ENCODE measurements at places on chromosomes 2 and 18.

DNA sequence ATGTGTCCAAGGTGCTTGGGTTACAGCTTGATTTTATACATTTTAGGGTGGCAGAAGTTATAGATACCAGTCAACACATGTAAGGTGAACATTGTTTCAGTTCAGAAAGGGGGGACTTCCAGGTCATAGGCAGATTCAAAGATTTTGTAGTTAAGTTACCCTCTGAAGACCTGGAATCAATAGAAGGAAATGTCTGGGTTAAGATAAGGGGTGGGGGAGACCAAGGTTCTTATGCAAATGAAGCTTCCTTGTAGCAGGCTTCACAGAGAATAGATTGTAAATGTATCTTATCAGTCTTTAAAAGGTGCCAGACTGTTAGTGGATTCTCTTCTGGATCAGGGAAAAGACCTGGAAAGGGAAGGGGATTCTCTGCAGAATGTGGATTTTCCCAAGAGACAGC, 42.4 kb downstream of the BMPR2 start:
- no peak for DNase-seq

DNA sequence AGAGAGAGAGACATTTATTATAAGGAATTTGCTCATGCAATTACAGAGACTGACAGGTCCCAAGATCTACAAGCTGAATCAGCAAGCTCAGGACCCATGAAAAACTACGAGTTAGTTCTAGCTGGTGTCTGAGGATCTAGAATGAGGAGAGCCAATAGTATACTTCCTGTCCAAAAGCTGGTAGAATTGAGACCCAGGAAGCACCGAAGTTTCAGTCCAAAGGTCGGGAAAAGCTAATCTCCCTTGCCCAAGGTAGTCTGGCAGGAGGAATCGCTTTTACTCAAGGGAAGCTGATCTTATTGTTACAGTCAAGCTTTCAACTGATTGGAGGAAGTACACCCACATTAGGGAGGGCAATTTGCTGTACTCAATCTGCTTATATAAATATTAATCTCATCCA, 389.6 kb downstream of the ADCYAP1 start:
- DNase-seq, result no peak

GRCh38 chr2:10308866-10309265, 6.2 kb downstream of the HPCAL1 start:
- DNase-seq, result no peak

GRCh38 chr18:59357928-59358327, 1.1 kb downstream of the LMAN1 start:
- DNase-seq, result no peak

DNA sequence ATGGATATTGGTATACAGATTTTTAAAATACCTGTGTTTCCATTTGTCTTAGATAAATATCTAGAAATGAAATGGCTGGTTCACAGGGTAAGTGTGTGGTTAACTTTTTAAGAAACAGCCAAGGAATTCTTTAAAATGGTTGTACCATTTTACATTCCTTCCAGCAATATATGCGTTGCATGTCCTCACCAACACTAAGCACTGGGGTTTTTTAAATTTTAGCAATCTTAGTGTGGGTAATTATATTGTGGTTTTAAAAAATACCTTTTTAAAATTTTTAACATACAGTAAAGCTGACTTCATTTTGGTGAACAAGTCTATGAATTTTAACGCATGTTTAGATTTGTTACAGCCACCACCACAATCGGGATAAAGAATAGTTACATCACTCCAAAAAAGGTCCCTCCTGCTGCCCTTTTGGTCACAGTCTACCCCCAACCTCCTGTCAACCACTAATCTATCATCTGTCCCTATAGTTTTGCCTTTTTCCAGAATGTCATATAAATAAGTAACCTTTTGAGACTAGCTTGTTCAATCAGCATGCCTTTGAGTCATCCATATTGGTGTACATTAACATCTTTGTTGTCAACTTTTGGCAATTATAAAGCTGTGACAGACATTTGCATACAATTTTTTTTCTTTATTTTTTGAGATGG, 128.1 kb upstream of the MSTN start:
- DNase-seq, result no peak

DNA sequence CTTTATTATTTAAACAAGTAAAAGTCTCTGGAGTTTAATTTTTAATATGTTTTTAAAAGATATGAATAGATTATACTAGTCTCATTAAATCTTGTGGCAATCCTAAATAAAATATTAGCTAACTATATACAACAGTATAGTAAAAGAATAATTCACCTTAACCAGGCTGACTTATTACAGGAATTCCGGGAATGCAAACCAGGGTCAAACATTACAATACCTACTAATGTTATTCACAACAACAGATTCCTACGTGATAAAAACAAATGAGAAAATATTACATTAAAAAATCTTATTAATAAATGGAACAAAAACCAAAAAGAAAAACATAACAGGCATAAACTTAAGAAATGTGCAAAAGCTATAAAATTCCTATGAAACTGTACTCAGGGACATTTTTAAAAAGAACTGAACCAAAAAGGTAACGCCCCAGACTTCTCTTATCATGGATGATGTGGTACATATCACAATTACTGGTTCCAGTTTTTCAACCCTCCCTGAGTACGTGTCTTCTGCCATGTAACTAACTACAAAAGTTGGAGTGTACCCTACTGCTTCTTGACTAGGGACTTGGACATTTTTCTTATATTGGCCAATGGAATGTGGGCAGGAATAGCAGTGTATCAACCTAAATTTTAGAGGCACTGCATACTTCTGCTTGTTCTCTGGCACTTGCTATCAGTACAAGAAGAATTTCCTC, 20.2 kb downstream of the TTC21B start:
- DNase-seq, result no peak

DNA sequence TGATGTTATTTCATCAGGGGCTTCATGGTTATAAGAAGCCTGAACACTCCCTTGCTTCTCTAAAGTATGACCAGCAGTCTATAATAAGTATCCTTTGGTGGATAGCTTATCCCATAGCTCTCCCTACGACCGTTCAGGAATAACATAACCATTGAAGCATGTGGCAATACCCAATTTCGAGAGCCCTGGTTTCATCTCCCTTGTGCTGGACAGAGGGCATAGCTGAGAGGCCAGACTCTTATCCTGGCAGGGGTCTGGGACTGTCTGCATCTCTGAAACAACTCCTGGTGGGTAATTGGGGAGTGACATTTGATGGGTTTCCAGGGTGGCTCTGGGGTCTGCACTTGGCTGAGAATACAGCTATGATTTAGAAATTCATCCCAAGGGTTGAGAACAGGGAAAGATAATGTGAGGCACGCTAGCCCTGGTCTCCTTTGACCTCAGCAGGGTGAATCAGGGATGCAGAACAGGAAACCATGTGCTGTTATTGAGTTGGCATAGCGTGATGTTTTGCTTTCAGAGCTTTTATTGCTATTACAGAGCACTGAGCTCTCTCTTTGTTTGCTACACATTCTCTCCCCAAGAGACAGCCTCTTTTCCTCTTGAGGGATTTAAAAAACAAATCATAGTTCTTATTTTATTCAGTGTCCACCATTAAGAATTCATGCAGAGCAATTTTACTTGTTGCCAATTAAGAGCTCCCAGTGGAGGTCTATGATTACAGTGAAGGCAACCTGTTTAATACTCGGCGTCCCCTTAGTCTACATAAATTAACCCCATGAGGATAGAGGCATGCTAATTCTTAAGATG, 274.5 kb downstream of the NCKAP5 start:
- DNase-seq, result no peak

DNA sequence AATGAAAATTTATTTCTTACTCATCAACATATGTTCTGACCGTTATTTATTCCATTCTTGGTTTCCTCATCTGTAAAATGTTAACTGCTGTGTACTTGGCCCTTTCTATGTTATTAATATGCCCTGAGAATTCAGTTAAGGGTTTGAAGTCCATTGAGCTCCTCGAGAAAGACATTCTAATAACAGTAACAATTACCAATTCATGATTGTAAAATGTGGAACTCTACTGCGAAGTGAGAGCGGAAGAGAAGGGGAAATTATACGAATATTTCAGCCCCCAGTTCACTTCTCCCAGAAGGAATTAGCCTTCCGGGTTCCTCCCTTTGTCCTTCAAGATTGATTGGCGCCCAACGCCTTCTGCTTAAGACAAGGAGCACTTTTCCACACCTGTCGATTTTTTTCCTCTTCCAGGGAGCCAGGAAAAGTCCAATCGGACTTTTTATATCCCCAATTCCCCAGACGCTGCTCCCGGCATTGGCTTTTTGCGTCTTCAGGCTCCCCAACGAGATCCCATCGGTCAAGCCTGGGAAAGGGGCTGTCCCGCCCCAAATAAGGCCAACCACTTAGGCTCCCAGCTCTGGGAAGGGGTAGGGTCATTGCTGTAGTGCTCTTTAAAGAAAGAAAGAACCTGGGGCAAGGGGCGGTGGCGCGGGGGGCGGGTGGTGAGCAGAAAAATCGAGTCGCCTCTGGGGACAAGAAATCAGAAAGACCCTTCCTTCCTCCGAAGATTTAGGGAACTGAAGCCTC, 1.6 kb downstream of the DSC2 start:
- no peak for DNase-seq

DNA sequence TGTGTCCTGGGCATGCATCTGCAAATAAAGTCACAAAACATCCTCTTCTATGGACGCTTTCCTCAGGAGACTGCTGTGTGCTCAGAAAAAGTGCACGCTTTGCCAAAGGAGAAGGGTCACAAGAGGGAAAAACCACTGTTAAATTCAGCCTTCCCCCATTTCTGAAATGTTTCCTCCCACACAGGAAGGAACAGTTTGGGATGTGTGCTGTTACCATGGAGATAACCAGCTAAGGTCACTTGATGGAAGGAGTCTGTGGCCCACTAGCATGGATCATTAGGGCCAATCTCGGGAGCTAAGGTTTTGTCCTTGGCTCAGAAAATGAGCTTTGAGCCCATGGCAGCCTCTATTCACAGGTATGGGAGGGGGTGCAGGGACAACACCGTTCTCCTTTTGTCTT, 5.6 kb downstream of the KCNE4 start:
- DNase-seq, result peak; percentile 30

GRCh38 chr2:191783416-191783815, 63.5 kb downstream of the CAVIN2 start:
- no peak for DNase-seq

DNA sequence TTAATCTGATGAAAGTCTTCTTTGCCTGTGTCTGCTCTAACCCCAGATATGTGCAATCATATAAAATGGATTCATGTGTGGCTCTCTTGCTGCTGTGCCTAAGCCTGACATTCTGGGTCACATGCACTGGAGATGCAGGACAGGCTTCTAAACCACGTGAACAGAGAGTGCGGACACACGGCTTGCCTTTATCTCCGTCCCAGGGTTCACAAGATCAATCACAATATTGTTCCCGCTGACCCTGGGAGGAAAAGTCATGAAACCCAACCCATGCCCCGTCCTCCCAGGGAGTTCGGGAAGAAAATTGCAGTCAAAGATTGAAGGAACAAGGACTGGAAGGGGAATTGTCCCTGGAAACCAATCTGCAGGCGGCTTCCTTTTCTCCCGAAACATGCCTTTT, 74.8 kb downstream of the VAPA start:
- DNase-seq, result no peak

GRCh38 chr18:49020129-49020528, 69.4 kb upstream of the SMAD7 start:
- no peak for DNase-seq

DNA sequence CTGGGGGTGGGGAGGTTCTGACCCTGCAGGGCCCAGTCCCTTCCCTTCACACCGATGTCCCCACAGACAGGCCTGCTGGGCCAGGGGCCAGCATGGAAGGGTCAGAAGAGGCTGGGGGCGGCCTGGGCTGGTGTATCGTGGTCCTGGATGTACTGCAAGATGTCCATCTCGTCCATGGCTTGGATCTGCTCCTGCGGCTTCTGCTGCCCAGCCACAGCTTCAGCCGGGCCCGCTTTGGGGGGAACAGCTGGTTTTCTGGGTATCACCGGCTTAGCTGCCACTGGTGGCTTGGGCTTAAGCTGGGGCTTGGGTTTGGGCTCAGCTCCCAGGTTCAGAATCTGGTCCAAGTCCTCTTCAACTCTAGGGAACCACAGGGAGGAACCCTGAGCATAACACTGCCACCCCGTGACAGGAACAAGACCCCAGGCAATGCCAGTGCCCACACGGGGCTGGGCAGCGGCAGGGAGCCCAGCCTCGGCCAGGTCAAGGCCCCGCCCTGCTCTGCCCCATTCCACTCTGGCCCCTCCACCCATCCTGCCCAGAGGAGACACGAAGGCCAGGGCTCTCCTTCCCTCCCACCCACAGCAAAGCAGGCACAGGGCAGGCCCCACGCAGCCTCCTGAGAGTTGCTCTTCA, 31.9 kb downstream of the HS1BP3 start:
- DNase-seq, result no peak

DNA sequence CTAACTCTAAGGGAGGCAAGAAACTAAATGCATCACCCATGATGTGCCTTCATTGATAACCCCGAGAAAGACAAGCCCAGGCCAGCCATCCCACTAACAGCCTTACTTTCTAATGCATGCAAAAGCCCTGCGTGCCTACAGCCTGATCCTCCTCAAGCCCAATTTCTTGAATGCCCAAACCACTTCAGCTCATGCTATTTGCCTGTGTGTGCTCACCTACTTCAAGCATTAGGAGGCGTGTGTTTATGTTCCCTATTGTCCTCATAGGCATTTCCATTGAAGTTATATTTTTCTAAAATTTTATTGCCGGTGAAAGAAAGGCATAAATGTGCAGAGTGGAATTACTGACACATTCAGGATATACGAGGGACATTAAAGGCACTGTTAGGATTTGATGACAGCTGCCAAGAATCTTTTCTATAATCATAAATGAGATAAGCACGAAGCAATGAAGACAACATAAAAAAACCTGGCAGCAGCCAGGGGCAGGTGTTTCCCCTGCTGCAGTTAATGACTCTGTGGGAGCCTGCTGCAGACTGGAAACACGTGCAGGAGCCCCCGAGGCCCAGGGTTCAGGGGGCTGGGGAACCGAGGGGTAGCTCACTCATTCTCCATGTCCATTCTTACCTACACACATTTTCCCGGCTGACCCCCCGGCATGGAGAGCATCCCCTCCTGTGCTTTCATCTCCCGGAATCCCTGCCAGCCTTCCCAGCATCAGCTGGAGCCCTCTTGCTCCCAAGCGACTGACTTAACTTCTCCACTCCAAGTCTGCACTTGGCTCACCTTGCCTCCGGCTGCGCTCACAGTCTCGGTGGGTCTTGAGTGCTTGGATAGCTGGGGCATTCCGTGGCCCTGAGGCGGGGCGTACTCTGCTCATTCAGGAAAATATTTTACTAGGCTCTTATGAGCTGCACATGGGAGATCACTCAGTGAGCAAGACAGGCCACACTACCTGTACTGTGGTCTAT, 292.3 kb upstream of the SIX2 start:
- DNase-seq, result peak; percentile 68

DNA sequence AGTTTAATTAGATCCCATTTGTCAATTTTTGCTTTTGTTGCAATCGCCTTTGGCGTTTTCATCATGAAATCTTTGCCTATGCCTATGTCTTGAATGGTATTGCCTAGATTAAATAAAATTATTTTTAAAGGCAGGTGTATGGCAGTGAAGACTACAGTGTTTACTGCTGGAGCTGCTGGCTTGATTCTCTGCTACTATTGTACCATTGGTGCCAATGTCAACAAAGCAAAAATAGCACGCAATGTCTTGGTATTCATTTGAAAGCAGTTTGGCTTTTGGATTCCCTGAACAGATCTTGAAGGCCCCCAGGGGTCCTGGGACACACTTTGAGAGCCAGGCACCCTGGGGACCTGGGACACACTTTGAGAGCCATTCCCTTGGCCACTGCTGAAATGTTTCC, 125.4 kb upstream of the ACKR3 start:
- no peak for DNase-seq

Measured in NCI-H146 (cell line).